Stimulated activated memory B cell treated with anti-CD40 and anti-IgM and Interleukin-4, amounts not matched to agents 10 μg/mL and 1 μg/mL and 100 μg/mL, for 72 hours (primary cell): ENCODE measurements at places on chromosomes 7 and 10.
A peak's percentile ranks its signal among the peaks of the same experiment; 100 is the strongest.

DNA sequence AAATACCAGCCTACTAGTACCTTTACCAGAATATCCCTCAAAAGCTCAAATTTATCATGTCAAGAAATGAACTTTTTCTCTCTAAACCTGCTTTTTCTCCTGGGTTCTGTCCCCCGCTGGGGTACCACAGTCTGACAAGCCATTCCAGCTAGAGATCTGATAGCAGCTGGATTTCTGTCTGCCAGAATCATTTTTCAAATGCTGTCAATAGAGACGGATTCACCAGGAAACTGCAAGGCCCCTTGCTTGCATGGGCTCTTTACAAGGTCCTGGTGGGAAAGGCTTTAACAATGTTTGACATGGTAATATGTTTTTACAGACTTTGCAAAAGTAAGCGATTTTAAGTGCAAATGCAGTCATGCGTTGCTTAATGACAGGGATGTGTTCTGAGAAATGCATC is 4.9 kb upstream of the ANXA11 start:
- ATAC-seq: no peak

DNA sequence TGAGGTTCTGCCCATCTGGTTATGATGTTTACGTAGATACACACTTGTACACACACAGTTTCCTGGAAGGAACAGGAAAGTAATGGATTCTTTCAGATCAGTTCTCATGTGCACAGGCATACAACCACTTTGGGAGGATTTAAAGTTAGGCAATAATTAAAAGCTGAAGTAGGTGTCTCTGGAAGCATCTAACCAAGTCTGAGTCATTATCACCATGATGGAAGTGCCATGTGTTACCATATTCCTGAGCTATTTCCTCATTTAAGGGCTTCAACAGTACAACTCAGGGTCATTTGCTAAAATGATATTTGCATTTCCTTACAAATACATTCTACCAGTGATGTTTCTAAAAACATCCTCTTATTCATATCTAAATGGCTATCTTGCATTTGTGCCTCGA is 41.4 kb upstream of the BET1 start:
- no peak for ATAC-seq

DNA sequence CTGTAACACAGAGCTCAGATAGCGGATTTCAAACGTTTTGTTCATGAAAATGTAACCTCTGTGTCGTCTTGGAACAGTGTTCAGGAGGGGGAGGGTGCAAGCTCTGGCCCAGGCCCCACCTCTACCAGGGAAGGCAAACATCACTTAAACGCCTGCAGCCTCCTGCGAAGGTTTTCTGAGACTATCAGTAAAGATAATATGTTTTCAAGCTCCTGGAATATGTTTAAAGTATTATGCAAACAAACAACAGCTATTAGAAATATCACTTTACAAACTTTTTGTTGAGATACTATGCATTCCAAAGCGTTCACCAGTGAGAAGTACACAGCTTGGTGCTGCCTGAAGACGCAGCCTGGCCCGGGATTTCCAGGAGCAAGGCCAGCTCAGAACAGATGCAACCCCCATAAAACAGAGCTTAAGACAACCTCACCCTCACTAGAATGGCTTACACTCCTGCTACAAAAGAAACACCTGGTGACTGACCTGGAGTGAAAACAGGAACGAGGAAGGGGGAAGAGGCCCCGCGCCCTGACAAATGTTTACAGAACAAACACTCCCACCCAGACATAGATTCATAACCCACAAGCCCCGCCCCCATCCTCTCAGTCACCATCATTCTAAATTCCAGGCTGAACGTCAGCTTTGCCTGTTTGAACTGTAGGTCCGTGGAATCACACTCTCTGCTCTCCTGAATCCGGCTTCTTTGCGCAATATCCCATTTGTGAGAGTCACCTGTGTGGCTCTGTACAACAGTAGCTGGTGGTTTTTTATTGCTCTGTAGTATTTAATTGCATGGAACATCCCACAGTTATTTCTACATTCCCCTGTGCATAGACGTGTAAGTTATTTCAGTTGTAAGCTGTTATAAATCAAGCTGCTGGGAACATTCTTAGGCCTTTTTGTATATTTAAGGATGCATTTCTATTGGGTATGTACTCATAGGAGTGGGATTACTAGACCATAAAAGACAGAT is 155.0 kb downstream of the PTPRN2 start:
- ATAC-seq: peak; percentile 43

- ATAC-seq: no peak
Observed at GRCh38 chr7:105036217-105037168, 22.5 kb downstream of the KMT2E start.

- peak; percentile 56 for ATAC-seq
Observed at GRCh38 chr10:100826983-100827818, 81.8 kb downstream of the PAX2 start.

- no peak for ATAC-seq
Observed at GRCh38 chr10:3595736-3596135, 189.3 kb downstream of the KLF6 start.

DNA sequence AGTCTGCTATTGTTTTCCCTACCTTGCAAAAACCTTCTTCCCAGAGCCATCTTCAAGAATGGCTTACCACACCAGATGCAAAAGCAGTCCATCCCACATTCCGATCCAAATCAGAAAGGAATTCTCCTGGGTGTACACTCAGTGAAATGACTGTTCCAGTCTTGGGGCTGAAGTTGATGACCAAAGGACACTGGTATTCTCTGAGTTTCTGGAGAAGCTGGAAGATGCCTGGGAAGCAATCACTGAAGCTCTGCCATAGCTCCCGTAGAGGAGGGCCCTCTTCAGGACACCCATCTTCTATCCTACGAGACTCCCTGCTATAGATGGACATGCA is 155.7 kb downstream of the LCOR start:
- ATAC-seq: no peak

GRCh38 chr7:143849785-143850479 is 52.0 kb downstream of the TCAF1 start:
- ATAC-seq: no peak

- ATAC-seq: peak; percentile 21
Observed at GRCh38 chr7:73668103-73668885, 663 bp downstream of the VPS37D start.

DNA sequence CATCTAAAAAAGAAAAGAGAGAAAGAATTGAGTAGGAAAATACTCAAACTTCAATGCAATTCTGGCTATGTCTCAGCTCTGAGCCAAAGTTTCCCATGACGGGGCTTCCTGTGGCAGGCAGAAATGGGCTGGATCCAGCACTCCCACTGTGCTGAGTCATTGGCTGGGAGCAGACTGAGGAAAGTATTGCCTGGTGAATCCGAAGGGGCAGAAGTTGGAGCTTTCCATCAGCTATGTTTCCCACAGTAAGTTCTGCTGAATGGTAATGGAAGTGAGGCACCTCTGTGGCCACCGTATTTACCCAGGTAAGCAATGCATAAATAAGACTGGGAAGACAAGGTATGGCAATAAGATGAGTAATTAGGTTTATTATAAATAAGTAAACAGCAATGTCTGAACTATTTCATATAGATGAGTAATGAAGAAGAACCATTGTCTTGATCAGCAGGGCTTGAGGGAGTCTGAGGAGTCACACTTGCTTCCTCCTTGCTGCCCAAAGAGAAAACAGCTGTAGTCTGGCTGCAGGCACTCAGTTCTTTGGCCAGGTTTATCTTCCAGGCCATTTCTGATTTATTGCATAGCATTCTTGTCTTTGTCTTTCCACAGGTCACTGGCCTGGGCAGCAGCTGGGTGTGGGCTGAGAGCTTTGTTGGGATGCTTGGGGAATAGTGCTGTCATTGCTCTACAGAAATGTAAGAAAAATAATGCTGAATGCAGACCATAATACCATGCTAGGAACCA is 255.3 kb downstream of the DNAJB9 start:
- ATAC-seq: no peak

GRCh38 chr7:93873998-93874574 is 16.5 kb downstream of the TFPI2 start:
- no peak for ATAC-seq

GRCh38 chr10:47457528-47457820 is 26.4 kb downstream of the ANXA8 start:
- ATAC-seq: no peak

- ATAC-seq: peak; percentile 1
Observed at GRCh38 chr10:45000138-45000751, 478 bp upstream of the ZNF22 start.

- ATAC-seq: no peak
Observed at GRCh38 chr10:36779238-36779846, 346.1 kb upstream of the ANKRD30A start.

GRCh38 chr10:14751014-14751896 is 23.4 kb downstream of the FAM107B start:
- ATAC-seq: peak; percentile 92

DNA sequence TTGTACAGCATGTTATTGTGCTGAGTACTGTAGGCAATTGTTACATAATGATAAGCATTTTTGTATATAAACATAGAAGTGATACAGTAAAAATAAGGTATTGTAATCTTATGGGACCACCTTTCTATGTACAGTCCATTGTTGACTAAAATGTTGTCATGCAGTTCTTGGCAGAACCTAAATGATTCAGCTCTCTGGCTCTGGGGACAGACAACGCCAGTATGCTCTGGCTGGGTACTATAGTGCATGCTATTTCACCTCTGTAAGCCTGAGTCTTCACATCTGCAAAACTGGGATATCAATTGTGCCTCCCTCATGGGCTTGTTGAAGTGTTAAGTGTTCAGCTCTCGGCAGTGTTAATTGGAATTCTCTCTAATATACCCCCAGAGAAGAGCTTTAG is 674.3 kb downstream of the INHBA start:
- peak; percentile 6 for ATAC-seq

- ATAC-seq: no peak
Observed at GRCh38 chr10:21758239-21758638, 224.2 kb downstream of the MLLT10 start.
